Stimulated activated CD4-positive, alpha-beta T cell treated with anti-CD3 and anti-CD28 coated beads, Interleukin-12 subunit alpha, Interleukin-12 subunit beta, amount 100 ng/mL, for 4 hours (primary cell): ENCODE measurements at places on chromosomes 6 and 20.

GRCh38 chr20:59646487-59646886 lies 42.1 kb downstream of the PHACTR3 start:
- DNase-seq, result no peak

DNA sequence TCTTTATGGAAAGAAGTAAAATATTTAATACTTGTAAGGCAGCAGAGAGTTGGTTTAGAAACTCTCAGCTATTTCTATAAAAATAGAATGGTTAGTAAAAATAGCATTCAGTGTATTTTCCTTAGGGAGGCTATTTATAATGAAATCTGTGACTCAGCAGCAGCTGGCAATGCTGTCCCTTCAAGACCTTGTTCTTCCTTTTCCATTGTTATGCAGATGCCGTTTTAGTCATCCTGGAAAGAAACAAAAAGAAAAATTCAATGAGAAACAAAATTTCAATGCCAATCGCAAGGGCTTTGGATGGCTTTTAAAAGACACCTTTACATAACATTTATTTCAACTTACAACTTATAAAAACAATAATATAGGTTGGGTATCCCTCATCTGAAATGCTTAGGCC lies 17.5 kb downstream of the MPC1 start:
- DNase-seq, result no peak

GRCh38 chr20:17650301-17651128 lies 31.5 kb downstream of the RRBP1 start:
- no peak for DNase-seq

- DNase-seq, result no peak
These were observed 246.0 kb upstream of the TENT5A start for GRCh38 chr6:81998432-81998831.

DNA sequence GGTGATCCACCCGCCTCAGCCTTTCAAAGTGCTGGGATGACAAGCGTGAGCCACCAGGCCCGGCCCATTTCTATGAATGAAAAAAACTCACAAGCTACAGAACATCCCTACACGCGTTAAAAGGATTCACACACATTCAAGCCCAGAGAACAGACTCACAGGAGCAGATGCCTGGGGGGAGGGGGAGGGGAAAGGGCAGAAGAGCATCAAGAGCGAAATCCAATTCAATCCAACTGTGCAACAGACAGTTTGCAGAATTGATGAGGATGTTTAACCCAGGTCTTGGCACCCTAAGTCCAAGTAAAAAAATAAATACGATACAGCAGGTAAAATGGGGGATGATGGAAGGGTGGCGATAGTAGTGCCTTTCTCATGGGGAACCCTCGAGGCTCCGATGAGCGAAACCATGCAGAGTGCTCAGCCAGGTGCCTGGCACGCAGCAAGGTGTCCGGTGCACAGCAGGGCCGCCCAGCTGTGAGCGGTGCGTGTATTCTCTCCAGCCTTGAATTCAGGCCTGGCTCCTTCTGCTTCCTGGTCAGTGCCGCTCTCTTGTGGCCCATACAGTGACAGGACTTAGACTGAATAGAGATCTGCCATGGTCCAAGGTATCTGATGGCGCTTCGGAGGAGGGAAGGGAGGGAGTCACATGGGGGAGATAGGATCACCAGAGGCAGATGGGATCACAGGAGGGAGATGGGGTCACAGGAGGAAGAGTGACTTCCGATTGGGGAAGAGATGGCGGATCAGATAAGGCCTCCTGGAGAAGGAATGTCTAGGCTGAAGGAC lies 35.4 kb upstream of the ANGPT4 start:
- no peak for DNase-seq

- no peak for DNase-seq
These were observed 70.1 kb downstream of the TRMT11 start for GRCh38 chr6:126056355-126057004.

GRCh38 chr20:55471052-55472006 lies 534.0 kb downstream of the CBLN4 start:
- no peak for DNase-seq

DNA sequence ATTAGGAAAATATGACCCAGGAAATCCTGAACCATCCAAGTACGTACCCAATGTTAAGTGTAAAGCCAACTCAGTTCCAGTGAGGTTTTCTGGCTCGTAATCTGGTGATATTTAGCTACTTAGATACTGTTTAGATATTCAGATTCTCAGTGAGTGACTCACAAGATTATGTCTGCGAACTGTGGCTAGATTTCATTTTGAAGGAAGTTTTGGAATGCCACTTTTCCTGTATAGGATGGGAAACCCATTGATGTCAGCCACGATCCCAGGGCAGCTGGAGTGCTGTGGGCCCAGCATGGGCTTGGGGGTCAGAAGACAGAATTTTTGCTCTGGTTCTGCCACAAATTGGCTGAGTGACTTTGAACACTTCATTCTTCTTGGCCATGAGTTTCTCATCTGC lies 76.3 kb downstream of the TMEM170B start:
- no peak for DNase-seq

DNA sequence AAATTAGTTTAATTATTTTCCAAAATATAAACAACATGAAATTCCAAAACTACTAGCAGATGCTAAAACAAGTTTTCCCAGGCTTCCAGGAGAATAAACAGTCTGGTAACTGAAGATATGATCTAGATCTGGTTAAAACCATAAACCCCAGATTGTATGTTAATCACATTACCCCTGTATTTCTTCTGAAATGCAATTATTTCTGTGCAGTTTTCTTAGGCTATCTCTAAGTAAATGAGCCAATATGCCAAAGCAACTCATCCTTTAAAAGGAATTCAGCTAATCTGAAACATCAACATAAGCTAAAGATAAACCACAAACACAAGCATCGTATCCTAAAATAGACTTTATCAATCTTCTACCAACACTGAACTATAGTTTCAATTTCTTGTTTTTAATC lies 44.6 kb upstream of the SENP6 start:
- DNase-seq, result no peak

GRCh38 chr6:96545882-96546281 lies 17.0 kb upstream of the FHL5 start:
- DNase-seq, result no peak

DNA sequence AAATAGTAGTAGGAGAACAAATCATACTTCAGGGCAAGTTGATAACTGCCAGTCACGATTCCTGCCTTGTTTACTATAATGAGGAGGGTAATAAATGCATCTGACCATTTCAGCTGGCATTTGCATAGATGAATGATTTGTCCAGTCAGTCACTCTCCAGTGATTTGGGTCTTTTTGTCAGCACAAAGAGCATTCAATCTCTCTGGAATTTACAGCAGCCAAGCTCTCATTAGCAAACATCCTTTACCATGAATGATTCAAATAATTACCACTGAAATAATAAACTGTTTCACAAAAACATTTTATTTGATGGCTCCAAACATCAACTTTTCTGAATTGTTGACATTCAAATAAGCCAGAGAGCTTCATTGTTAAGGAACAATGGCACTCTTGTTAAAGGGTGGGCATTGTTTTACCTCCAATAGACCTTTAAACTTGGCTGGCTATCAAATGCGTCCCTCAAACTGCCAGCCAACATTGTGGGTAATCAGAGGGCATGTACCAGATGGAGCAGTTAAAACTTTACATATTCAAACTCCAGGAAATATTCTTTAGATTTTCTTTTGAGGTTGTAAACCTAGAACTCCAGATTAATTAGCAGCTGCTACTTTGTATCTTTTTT lies 30.0 kb upstream of the FBXL4 start:
- no peak for DNase-seq

GRCh38 chr6:166957087-166957804 lies 896 bp upstream of the RNASET2 start:
- no peak for DNase-seq

DNA sequence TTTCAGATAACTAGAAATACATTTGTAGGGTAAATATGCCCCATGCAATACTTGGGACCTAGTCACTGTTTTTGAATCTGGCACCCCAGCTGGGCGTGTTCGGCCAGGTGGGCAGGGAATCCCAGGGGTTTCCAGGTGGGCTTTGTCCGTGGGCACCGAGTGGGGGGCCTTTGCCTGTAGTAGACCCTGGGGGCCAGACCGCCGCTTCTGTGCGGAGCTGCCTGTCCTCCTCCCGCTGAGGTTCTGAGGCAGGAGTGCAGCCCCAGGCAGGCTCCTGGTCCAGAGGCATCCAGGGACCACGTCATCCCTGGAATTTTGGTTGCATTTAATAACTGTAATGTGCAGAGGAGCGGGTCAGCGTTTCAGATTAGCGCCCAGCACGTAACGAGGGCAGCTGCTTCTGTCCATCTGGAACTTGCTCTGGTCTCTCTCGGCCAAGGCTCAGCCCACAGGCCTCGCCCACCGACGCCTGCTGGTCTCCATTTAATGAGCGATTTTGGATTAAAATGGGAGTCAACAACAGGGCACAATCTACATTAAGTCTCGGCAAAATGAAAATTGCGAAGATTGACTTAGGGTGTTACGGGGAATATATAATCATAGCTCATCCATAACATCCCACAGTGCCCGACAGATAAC lies 12.8 kb downstream of the BHLHE23 start:
- DNase-seq, result no peak

GRCh38 chr20:50373674-50374286 lies 136.4 kb upstream of the PTPN1 start:
- no peak for DNase-seq

- no peak for DNase-seq
These were observed 604.1 kb upstream of the JAG1 start for GRCh38 chr20:11277858-11278257.

DNA sequence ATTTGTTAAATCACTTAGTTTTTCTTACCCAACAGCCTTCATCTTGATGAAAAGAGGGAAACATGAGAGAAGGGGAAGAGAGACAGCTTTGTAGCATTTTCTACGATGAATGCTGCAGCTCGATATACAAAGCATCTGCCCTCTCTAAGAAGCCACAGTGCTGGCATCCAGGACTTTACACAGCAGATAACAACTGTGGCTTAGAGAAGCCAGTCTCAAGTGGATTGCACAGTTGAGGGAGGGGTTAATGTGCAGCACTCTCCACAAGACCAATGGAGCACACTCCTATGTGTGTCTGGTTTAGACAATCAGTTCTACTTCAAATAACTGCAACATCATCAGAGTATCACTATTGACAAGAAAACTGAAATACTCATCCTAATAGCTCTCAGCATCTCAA lies 5.8 kb downstream of the C6orf120 start:
- DNase-seq, result no peak

DNA sequence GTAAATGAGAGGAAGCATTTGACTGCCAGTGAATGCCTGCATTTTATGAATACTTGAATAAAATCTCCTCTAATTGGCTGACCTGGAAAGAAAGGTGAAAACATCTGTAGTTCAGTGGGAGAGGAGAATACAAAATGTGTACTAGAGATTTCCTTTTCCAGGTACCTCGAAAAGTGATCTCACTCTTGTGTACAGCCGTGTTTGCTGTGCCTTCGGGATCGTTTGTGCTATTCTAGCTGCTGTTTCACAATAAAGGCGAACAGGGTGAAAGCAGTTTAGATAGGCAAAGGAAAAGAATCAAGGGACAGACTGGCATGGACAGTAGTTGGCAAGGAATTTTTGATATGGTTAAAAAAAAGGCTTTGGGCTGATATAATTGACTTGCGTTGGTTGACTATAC lies 112.3 kb downstream of the ARID1B start:
- DNase-seq, result no peak

DNA sequence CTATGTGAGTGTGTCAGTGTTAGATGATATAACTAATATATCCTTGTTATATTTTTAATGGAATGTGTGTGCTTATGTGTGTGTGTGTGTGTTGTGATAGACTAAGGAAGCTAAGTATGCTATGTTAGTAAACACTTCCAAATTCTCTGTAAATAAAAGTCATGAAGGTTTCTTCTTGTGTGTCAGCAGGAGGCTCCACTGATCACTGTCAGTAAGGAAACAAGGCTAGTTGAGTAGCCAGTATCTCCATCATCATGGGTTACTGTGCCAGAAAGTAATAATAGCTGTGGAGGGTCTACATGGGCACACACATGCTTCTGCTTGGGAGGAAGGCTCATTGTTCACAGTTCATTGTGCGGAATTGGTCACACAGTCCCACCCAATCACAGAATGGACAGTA lies 302.8 kb upstream of the RNF217 start:
- no peak for DNase-seq

- no peak for DNase-seq
These were observed 28.3 kb downstream of the METTL24 start for GRCh38 chr6:110329714-110330436.

- peak; percentile 74 for DNase-seq
These were observed 120.5 kb upstream of the PRSS16 start for GRCh38 chr6:27126815-27127537.

- DNase-seq, result no peak
These were observed 183.4 kb downstream of the ERMARD start for GRCh38 chr6:169934699-169935347.

DNA sequence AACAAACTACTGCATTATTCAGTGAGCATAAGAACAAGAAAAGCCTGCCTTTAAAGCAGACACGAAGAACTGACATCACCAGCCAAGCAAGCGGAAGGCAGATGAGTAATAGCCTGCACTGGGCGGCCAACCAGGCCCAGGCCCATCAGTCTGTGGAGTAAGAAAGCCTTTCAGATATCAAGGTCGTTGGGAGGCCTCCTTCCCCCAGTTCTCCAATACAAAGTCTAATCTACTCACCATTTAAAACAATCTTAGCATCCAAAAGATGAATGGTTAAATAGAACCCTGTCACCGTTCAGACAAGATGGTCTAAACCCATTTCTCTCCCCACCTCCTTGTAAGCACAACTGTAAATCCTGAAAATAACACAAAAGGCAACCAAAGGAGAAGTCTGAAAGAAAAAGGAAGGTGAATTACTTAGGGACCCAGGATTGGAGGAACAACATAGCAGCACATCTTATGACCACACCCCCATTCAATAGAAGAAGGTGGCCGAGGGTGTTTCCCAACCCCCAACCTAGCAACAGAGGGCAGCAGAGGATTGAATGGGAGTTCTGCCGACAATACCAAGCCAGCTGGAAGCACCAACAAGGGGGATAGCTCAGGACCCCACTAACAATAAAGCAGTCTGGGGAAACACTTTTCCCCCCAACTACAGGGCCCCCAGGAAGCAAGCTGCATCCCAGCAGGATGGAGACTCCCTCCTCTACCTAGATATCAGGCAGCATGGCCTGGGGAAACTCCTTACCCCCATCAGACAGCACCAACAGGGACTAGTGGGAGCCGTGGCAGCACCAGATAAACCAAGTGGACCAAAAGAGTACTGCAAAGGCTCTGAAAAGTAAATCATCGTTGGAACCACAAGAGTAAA lies 67.9 kb downstream of the ZHX3 start:
- no peak for DNase-seq

DNA sequence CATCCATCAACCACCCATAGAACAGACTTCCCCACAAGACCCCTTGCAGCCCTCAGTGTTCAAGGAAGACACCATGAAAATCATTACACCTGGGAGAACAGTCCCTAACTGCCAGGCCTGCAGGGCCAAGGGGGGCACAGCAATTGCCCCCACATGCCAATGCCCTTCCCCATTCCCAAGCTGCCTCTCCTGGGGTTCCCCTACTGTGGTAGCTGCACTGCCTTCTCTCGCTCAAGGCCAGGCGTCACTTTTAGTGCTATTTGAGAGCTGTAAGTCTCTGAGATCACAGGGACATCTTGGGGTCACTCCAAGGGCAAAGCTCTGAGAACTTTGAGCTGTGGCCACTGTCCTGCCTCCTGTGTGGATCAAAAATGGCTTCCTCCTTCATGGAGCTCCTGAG lies 6.0 kb upstream of the ACSS1 start:
- DNase-seq, result no peak
